CD4-positive, alpha-beta T cell treated with Interleukin-6 at 100 ng/mL for 8 hours (primary cell): ENCODE measurements at places on chromosomes 4 and X.
A peak's percentile ranks its signal among the peaks of the same experiment; 100 is the strongest.

- no peak for DNase-seq
These were observed 65.1 kb upstream of the C4orf54 start for GRCh38 chr4:99722725-99723124.

DNA sequence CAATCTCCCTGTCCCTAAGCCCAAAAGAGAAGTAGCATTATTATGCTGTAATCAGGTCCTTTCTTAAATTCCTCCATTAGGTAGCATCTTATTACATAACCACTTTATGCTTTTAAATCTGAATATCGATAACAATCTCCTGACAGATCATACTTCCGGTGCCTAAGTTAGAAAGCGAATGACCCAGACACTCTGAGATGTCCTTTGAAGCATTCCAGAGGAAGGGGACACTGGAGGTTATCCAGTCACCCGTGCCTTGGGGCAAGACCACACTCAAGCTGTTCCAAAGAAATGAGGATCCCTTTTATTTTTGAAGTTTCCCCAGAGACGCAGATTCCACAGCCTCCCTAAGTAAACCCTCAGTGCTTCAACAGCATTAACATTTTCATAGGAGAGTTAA, 125.7 kb downstream of the PALLD start:
- no peak for DNase-seq

DNA sequence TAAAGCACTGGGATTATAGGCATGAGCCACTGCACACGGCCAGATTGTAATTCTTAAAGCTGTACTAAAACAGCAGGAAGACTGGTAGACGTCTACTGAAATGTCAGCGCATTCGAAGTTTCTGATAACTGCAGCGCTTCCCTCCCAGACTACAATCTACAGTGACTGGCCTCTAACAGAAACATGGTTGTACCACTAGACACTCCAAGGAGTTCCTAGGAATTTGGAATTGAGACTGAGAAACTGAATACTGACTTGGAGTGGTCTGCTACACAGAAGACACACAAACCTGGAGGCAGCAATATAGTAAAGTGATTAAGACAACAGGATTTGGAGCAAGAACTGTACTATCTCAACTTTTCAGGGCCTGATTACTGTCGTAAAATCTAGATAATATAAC, 937 bp downstream of the HELQ start:
- DNase-seq = no peak

DNA sequence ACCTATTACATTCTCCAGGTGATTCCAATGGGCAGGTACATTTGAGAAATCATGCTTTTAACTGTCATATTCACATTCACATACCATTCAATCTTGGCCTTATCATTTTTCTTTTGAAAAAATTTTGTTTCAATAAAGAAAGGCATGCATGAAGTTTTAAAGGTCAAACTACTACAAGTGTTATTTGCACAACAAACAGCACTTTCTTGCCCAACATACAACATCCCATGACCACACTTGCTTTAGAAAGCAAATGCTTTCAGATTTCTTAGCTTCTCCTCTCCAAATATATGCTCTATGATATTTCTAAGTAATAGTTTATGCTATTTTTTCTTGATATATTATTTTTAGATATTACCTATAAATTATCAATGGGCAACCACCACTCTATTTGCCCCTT, 58.2 kb downstream of the NLGN4X start:
- DNase-seq = no peak

DNA sequence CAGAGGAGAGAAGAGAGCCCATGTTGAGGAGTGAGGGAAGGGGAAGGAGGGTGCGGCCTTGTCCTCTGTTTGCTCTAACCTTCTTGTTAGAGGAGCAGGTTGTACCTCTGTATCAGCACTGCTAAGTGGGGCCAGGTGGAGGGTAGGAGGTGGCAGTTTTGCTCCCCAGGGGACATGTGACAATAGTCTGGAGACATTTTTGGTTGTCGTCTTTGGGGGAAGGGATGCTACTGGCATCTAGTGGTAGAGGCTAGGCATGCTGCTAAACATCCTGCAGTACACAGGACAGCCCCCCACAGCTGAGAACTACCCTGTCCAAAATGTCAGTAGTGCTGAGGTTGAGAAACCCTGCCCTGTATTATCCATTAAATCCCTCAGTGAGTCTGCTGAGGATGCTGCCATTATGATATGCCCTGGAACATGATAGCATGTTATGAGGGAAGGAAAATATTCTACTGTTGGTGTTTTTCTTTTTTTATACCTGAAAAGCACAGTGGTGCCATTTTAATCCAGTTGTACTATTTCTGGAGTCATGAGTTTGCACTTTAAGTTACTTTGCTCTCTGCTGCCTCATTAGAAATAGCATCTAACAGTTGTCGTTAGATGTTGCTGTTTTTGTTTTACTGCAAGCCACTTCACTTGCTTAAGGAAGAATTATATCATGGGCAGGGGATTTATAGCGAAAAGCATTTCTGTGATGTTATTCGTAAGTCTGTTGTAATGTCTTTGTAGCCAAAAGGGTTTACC, 90.6 kb downstream of the LRP2BP start:
- DNase-seq = peak; percentile 17

DNA sequence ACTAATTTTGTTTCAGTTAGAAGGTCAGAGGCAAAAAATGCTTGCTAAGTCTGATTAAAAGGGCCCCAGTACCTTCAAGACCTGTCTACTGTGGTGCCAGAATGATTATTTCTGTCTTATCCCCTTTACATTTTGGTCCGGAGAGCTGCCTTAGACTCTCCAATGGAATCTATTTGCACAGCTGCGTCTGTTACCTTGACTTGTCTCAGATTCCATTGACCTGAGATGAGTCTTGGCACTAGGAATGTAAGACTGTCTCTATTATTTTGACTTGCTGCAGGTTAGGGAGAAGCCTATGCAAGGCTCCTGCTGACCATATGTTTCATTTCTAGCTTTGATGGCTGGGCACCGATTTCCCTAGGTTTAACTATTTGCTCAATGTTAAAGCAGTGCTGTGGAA, 457.6 kb downstream of the KCTD8 start:
- no peak for DNase-seq

- no peak for DNase-seq
These were observed 88.7 kb upstream of the HPF1 start for GRCh38 chr4:169846396-169846795.

GRCh38 chr4:182808673-182809416, 108.3 kb downstream of the DCTD start:
- peak; percentile 57 for DNase-seq

DNA sequence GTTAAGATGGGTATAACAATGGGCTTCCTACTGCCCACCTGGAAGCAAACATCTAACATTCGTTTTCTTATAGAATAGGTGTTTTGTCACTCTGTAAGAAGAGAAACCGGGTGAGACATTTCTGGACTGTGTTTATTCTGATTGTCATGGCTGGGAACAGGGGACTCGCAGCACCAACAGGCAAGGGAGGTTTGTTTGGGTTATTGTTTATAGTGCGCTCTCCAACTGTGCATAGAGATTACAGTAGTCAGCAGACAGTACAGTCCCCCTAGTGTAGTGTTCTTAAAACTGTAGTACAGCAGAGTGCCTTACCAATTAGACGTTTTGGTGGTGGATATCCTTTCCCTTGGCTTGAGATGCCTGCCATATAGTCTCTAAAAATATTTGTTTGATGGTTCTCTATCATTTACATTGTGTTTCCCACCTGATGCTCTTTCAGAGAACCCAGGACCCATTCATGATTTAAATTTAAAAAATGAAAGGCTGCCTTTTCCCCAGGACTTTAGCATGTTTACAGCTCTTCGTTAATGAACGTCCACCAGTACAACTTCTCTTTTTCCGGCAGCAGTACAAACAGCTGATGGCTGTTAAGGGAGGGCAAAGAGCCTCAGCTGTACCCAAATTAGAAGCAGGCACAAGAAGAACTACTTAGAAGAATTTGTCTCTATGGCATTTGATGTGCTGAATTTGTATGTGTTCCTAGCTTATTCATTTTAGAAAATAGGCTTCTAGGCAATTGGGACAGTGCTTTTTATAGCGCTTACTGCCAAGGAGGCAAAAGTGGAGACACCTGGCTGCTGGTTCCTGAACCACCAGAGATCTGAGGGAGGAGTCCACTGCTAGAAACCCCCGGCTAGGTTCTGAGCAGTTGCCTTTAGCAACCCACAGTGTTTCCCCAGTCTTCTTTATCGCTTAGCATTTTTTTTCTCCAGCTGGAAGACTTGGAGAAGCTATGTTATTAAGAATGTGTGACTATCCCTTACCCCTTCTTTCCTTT, 1.0 kb upstream of the RNF150 start:
- DNase-seq = no peak

DNA sequence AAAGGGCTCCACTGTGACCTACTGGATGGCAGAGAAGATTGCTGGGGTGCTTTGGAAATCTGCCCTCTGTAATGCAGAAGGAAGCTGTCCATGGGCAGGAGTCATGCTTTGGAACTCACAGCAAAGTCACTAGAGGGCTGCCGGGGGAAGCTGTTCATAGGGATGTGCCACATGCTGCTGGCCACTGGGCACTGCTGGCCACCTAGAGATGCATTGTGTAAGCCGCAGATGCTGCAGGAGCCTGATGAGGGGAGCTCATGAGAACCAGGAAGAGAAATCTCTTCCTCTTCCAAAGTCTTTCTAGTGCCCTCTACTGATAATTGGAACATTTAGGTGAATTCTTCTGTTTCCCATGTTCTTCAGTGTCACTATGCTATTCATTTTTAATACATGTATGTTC, 31.2 kb upstream of the UXT start:
- DNase-seq = no peak

GRCh38 chr4:83725336-83726085, 189.6 kb downstream of the GPAT3 start:
- no peak for DNase-seq

DNA sequence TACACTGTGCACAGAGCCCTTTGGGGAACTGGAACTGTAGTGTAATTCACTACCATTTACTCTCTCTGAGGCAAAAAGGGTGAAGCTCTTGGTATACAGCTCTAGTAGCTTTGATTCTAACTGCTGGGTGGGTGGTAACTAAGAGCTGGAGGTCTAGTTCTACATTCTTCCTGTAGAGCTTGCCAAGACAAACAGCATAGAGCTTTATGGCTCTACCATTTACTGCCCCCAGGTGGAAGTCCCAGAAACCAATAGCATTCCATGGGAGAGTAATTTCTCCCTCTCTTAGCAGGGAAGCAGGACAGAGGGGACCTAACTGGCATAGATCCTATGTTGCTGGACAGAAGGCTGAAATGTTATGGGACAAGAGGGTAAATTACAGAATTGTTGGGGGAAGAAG, 26.7 kb downstream of the HDAC8 start:
- DNase-seq = no peak

DNA sequence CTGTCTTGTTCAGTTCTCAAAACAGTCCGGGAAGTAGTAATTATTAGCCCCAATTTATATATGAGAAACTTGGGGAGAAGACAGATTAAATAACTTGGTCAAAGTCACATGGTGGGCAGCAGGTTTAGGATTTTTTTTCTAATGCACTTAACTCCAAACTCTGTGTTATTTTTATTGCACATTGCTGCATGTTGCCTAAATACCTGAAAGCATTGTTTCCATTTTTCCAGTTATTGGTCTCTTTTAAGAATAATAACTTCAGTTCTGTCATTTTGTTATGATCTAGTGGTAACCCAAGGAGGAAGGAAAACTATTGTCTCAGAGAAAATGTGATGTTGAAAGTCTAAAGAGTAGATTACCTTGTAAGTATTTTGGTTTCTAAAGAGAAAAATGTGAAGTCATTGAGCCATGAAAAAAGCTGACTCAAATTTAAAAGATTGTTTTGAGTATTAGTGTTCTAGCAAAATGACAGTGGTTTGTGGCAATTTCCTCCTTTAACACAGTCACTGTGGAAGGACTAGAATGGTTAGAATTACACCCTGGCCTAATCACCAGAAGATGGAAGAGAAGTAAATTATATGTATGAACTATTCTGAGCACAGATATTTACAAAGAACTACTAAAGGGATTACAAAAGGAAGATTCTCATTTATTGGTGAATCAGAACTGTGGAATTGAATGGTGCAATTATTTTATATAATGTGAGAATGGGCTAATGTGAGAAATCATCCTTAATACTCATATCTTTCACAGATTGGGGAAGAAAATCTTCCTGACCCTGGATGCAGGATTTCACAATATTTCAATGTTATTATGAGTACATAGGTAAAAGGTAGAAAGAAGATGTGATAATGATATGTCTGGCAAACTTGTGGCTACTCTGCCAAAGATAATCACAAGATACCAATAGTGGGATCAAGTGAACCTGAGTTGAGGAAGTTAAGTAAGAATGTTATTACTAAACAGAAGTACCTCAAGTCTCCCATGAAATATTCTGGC, 21.7 kb upstream of the CXCL8 start:
- no peak for DNase-seq

- DNase-seq = no peak
These were observed 27.7 kb upstream of the MOB1B start for GRCh38 chr4:70874268-70875156.

- DNase-seq = no peak
These were observed 4.4 kb downstream of the PLAC1 start for GRCh38 chrX:134653835-134654234.

DNA sequence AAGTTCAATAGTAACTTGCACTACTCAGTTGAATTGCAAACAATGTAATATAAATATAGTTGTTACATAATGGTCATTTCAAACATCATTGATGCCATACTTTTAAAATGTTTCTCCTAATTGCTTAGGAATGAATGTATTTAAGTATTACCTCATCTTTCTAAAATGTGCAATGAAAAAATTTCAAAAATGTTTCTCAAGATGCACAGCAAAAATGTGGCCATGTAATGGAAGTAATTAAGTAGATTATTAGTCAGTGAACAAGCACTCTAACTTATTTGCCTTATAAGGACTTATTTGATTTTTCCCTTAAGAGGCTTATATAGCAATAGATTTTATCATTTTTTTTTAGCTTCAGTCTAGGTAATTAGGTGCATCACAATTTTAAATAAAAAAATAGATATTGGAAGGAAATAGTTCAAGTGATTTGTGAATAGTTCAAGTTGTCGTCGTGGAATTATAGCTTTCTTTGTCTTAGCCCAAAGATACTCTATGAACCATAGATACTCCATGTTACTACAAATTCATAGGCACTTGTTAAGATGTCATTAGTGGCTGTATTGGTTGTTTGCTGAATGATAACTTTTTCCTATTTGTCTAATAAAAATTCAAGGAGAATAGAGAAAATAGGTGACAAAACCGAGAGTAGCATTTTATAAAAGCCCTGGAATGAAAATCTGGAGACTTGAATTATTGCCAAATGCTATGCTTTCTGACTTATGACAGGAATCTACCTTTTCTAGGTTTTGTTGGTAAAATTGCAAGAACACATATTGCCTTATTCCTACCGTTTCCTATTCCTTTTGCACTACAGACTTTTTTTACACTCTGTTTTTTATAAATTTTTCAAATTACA, 118.5 kb downstream of the TLL1 start:
- DNase-seq = no peak

- no peak for DNase-seq
These were observed at the start of gene HAND2 for GRCh38 chr4:173529477-173530325. Gene HAND2, minus strand, starts transcription at chr4:173530229. Its CDS starts 940 bp downstream, at chr4:173529289.

- DNase-seq = no peak
These were observed 67.2 kb downstream of the ANTXR2 start for GRCh38 chr4:80005863-80006262.

GRCh38 chr4:47690611-47691010, 147.3 kb downstream of the CORIN start:
- DNase-seq = no peak

GRCh38 chrX:69066021-69066757, 99.1 kb downstream of the PJA1 start:
- DNase-seq = no peak

- DNase-seq = no peak
These were observed 1373.1 kb downstream of the STIM2 start for GRCh38 chr4:28233724-28234123.

GRCh38 chr4:8916351-8916885, 44.8 kb upstream of the HMX1 start:
- no peak for DNase-seq

GRCh38 chr4:169975838-169976796, 50.1 kb downstream of the MFAP3L start:
- DNase-seq = no peak
